Ascending aorta (tissue), 2 donors: ENCODE measurements at places on chromosomes 7 and 10. TPM values are rescaled to one million over a fixed set of nuclear protein-coding genes. Genes with fewer than 3 reads are reported as not detected.

Gene EEPD1
- 14.0 TPM for total RNA-seq

GRCh38 chr10:43864656-43865055 is 216.0 kb upstream of the ZNF32 start:
- DNase-seq, result no peak
- H3K4me3 ChIP-seq, result no peak overlapping the region
- no peaks in the 10 kb centered on the region for H3K36me3 ChIP-seq
- peak overlapping the region; percentile 89 for H3K27ac ChIP-seq
- H3K4me1 ChIP-seq, result peaks cover 25% of the 10 kb centered on the region
- H3K27me3 ChIP-seq, result no peaks in the 10 kb centered on the region

GRCh38 chr7:51253157-51253556 is 63.5 kb downstream of the COBL start:
- DNase-seq, result no peak
- H3K27me3 ChIP-seq, result no peaks in the 10 kb centered on the region
- H3K36me3 ChIP-seq, result no peaks in the 10 kb centered on the region
- no peaks in the 10 kb centered on the region for H3K4me1 ChIP-seq
- H3K4me3 ChIP-seq, result no peak overlapping the region

DNA sequence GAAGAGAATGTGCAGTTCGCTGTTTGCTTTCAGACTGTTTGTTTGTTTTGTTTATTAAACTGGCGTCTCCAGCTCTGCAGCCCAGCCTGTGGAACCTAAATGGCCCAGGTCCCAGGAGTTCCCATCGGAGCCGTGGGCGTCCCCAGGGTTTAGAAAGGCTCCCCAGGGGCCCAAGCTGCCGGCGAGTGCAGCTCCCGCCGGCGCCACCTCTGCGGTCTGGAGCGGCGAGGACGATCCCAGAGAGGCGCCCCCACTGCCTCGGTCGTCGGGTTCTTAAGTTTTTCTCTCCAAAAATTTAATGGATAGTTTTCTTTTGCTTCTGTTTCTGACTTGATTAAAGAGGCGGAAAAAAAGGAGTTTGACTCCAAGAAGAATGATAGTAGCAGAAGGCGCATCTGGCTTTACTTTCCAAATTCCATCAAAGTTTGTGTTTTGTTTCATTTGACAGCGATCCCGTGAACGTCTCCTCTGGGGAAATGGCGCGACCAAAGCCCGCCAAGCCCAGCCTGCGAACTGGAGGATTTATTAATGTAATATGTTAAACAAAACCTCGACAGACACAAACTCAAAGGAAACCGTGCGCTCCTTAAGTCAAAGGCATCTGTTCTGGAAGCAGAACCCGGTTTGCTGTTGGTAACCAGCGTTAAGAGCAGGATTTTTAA is 718 bp upstream of the FZD1 start:
- peak overlapping the region; percentile 65 for H3K4me3 ChIP-seq
- H3K36me3 ChIP-seq, result no peaks in the 10 kb centered on the region
- peak overlapping the region; percentile 97 for H3K27ac ChIP-seq
- no peaks in the 10 kb centered on the region for H3K27me3 ChIP-seq
- DNase-seq, result peak; percentile 73
- H3K4me1 ChIP-seq, result peaks cover 3% of the 10 kb centered on the region

- no peak overlapping the region for H3K4me3 ChIP-seq
- H3K27me3 ChIP-seq, result no peaks in the 10 kb centered on the region
- H3K27ac ChIP-seq, result no peak overlapping the region
Measured at GRCh38 chr7:5452470-5452899, 28.9 kb upstream of the TNRC18 start.

Gene R3HCC1L
- total RNA-seq, result 3.1 TPM

Gene FEZF1
- total RNA-seq, result not detected

DNA sequence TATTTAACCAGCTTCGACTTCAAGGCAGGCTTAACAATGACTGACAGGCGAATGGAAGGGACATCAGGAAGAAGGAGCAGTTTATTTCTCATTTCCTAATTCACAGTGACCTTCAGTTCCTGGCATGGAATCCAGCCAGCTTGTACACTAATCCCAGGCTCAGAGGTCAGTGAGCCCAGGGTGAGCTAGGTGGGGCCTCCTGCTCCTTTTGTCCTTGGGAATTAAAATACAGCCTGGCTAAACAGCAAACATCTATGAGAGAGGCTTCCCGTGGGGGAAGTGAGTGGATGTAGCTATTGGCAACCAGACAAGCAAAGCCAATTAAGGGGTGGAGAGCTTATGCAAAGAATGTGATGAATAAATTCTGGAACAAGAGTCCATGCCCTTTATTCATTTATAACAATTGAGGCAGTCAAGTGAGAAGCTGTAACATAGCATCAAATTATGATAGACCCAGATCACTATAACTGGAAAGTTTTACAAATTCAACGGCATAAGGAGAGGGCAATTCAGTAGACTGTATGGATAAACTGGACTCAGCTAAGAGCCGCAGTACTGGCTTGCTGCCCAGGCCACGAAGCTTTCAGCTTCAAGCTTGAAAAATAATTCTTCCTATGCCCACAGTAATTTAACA is 57.1 kb downstream of the STK17A start:
- no peaks in the 10 kb centered on the region for H3K27me3 ChIP-seq
- no peak overlapping the region for H3K4me3 ChIP-seq
- H3K4me1 ChIP-seq, result peaks cover 29% of the 10 kb centered on the region
- H3K36me3 ChIP-seq, result peaks cover 11% of the 10 kb centered on the region
- DNase-seq, result peak; percentile 75
- peak overlapping the region; percentile 69 for H3K27ac ChIP-seq

Gene TMEM130
- total RNA-seq, result 33.6 TPM

GRCh38 chr7:1120791-1121190 is 32.9 kb downstream of the GPER1 start:
- DNase-seq, result no peak
- no peak overlapping the region for H3K27ac ChIP-seq
- no peaks in the 10 kb centered on the region for H3K27me3 ChIP-seq
- peaks cover 16% of the 10 kb centered on the region for H3K4me1 ChIP-seq
- no peak overlapping the region for H3K4me3 ChIP-seq

- H3K27ac ChIP-seq, result no peak overlapping the region
- peaks cover under 1% of the 10 kb centered on the region for H3K4me1 ChIP-seq
- H3K36me3 ChIP-seq, result no peaks in the 10 kb centered on the region
- no peaks in the 10 kb centered on the region for H3K27me3 ChIP-seq
- DNase-seq, result no peak
- no peak overlapping the region for H3K4me3 ChIP-seq
Measured at GRCh38 chr10:75586814-75587213, 155.4 kb downstream of the LRMDA start.

GRCh38 chr7:7408001-7408770 is 127.5 kb downstream of the COL28A1 start:
- no peaks in the 10 kb centered on the region for H3K4me1 ChIP-seq
- H3K4me3 ChIP-seq, result no peak overlapping the region
- DNase-seq, result no peak
- H3K36me3 ChIP-seq, result no peaks in the 10 kb centered on the region
- no peaks in the 10 kb centered on the region for H3K27me3 ChIP-seq
- H3K27ac ChIP-seq, result no peak overlapping the region

- H3K27ac ChIP-seq, result peak overlapping the region; percentile 48
- H3K4me1 ChIP-seq, result no peaks in the 10 kb centered on the region
- H3K27me3 ChIP-seq, result no peaks in the 10 kb centered on the region
- DNase-seq, result no peak
Measured at GRCh38 chr10:13990392-13990805, 340.3 kb downstream of the FRMD4A start.

Gene GNAI1
- total RNA-seq, result 8.7 TPM

Gene CPXM2
- total RNA-seq, result 125 TPM

Gene GRID1
- total RNA-seq, result 1.4 TPM

Gene SHTN1
- 3.0 TPM for total RNA-seq

DNA sequence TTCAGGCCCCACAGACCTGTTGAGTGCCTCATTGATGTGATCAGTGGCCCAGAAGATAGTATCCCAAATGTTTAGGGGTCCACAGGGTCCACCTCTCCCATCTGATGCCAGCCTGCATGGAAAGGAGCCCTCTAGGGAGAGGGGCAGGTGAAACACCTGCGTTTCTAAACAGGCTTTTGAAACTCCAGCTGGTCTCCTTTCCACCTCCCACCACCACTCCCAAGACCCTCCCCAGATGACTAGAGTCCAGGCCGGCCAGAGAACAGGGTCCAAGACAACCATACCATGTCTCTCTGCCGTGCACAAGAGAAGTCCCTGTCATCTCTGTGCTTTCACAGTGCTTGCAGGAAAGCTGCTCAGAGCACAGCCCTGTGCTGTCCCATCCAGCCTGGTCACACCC is 105.0 kb upstream of the NANOS1 start:
- no peak for DNase-seq
- no peaks in the 10 kb centered on the region for H3K4me1 ChIP-seq
- no peaks in the 10 kb centered on the region for H3K36me3 ChIP-seq
- no peak overlapping the region for H3K4me3 ChIP-seq

DNA sequence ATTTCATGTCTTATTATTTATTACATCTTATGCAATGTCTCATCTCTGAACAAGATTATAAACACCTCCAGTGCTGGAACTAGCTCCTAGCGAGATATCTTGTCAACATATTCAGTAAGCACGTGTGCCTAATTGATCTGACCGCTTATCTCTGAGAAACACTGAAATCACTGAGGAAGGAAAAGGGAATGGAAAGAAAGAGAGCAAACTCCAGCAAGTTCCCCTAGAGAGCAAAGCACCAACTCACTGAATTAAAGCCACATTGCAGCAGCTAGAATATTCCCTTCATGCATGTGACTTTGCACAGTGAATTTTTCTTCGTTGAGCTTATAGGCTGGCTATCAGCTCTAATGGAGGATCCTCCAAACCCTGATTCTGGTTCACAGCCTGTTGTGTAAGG is 177.1 kb upstream of the FRMD4A start:
- H3K27me3 ChIP-seq, result no peaks in the 10 kb centered on the region
- H3K4me3 ChIP-seq, result no peak overlapping the region

Gene SPDYE16
- not detected for total RNA-seq

- no peak overlapping the region for H3K4me3 ChIP-seq
- no peaks in the 10 kb centered on the region for H3K36me3 ChIP-seq
- H3K27me3 ChIP-seq, result no peaks in the 10 kb centered on the region
- no peak for DNase-seq
- H3K4me1 ChIP-seq, result no peaks in the 10 kb centered on the region
Measured at GRCh38 chr7:1059200-1060091, 15.1 kb downstream of the GPR146 start.

Gene GLCCI1
- 0.21 TPM for total RNA-seq

DNA sequence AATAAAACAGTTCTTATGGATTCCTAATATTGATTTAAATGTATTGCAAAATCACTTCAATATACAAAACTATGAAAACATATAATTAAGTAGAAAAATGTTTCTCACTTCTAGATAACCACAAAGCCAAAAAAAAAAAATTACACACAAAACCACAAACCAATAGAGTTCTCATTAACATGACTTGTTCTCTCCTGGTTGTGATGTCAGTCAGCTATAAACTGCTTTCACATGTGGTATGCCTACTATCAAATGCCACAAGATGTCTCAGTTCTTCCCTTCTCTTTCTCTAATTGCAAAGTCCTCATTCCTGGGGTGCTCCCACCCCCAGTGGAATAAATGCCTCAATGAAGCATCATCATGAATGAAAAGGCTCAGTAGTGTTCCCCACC is 16.6 kb downstream of the GNAI1 start:
- H3K4me1 ChIP-seq, result no peaks in the 10 kb centered on the region
- DNase-seq, result no peak
- H3K27me3 ChIP-seq, result no peaks in the 10 kb centered on the region
- no peak overlapping the region for H3K27ac ChIP-seq
- H3K4me3 ChIP-seq, result no peak overlapping the region

- DNase-seq, result no peak
- H3K36me3 ChIP-seq, result peaks cover 3% of the 10 kb centered on the region
- no peak overlapping the region for H3K27ac ChIP-seq
- H3K27me3 ChIP-seq, result no peaks in the 10 kb centered on the region
Measured at GRCh38 chr7:130493275-130493873, 1.5 kb downstream of the MEST start.

GRCh38 chr10:103853428-103854264 is 1.7 kb downstream of the SH3PXD2A start:
- DNase-seq, result no peak
- peak overlapping the region; percentile 36 for H3K27ac ChIP-seq
- no peaks in the 10 kb centered on the region for H3K36me3 ChIP-seq
- peaks cover 49% of the 10 kb centered on the region for H3K4me1 ChIP-seq
- no peak overlapping the region for H3K4me3 ChIP-seq
- no peaks in the 10 kb centered on the region for H3K27me3 ChIP-seq

- no peak for DNase-seq
- H3K4me3 ChIP-seq, result no peak overlapping the region
- no peak overlapping the region for H3K27ac ChIP-seq
- H3K4me1 ChIP-seq, result no peaks in the 10 kb centered on the region
- H3K36me3 ChIP-seq, result peaks cover 29% of the 10 kb centered on the region
- no peaks in the 10 kb centered on the region for H3K27me3 ChIP-seq
Measured at GRCh38 chr10:122207596-122207995, 63.5 kb upstream of the BTBD16 start.

GRCh38 chr10:6398399-6398798 is 181.7 kb downstream of the PRKCQ start:
- H3K36me3 ChIP-seq, result no peaks in the 10 kb centered on the region
- no peaks in the 10 kb centered on the region for H3K4me1 ChIP-seq
- peak overlapping the region; percentile 39 for H3K27ac ChIP-seq
- no peak overlapping the region for H3K4me3 ChIP-seq
- no peaks in the 10 kb centered on the region for H3K27me3 ChIP-seq

- H3K27me3 ChIP-seq, result no peaks in the 10 kb centered on the region
- no peaks in the 10 kb centered on the region for H3K4me1 ChIP-seq
- no peaks in the 10 kb centered on the region for H3K36me3 ChIP-seq
- no peak overlapping the region for H3K27ac ChIP-seq
- no peak overlapping the region for H3K4me3 ChIP-seq
Measured at GRCh38 chr7:138405496-138405895, 54.6 kb upstream of the TRIM24 start.

DNA sequence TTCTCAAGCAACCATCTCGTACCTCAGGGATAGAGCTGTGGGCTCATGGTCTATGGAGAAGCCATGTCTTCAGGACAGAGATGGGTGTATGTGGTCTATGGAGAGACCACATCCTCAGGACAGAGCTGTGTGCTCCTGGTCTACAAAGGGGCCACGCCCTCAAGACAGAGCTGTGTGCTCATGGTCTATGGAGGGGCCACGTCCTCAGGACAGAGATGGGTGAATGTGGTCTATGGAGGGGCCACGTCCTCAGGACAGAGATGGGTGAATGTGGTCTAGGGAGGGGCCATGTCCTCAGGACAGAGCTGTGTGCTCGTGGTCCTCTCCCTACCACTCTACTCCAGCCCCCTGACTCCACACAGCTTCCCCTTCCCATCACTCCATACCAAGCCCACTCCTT is 117.8 kb downstream of the WDR37 start:
- no peaks in the 10 kb centered on the region for H3K36me3 ChIP-seq
- no peak overlapping the region for H3K27ac ChIP-seq
- H3K4me3 ChIP-seq, result no peak overlapping the region
- no peak for DNase-seq
- no peaks in the 10 kb centered on the region for H3K27me3 ChIP-seq
- H3K4me1 ChIP-seq, result no peaks in the 10 kb centered on the region

DNA sequence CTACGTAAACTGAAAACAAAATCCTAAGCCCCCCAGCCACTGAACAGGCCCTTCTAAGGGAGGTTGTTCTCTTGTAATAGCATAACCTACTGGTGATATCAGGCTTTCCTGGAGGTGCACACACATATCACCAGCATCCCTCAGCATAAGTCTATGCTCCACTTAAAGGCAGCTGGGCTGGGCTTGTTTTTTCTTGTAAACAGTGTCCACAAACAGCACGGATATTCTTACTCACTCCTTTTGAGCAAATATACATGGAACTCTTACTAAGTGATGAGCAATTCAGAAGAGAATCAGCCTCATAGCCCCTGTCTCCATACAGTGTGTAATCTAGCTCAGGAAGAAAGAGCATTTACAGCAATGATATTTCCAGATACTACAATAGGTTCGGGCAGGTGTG is 2.4 kb downstream of the LRIT1 start:
- no peak for DNase-seq
- H3K27me3 ChIP-seq, result no peaks in the 10 kb centered on the region
- H3K4me1 ChIP-seq, result no peaks in the 10 kb centered on the region
- H3K4me3 ChIP-seq, result no peak overlapping the region
